ENCODE measurements at places on chromosomes 13 and 19.

- DNase-seq: no peak
Observed at GRCh38 chr19:36572593-36573019, 486 bp downstream of the ZNF529 start.

DNA sequence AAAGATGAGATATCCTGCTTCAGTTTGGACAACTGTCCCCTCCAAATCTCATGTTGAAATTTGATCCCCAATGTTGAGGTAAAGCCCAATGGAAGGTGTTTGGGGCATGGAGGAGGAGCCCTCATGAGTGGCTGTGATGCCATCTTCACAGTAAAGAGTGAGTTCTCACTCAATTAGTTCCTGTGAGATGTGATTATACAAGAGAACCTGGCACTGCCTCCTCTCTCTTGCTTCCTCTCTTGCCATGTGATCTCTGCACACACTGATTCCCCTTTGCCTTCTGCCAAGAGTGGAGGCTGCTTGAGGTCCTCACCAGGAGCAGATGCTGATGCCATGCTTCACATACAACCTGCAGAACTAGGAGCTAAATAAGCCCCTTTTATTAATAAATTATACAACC lies 86.9 kb downstream of the HSPH1 start:
- no peak for DNase-seq

GRCh38 chr19:51628153-51628939 lies 1.9 kb downstream of the SIGLEC5 start:
- DNase-seq: no peak

DNA sequence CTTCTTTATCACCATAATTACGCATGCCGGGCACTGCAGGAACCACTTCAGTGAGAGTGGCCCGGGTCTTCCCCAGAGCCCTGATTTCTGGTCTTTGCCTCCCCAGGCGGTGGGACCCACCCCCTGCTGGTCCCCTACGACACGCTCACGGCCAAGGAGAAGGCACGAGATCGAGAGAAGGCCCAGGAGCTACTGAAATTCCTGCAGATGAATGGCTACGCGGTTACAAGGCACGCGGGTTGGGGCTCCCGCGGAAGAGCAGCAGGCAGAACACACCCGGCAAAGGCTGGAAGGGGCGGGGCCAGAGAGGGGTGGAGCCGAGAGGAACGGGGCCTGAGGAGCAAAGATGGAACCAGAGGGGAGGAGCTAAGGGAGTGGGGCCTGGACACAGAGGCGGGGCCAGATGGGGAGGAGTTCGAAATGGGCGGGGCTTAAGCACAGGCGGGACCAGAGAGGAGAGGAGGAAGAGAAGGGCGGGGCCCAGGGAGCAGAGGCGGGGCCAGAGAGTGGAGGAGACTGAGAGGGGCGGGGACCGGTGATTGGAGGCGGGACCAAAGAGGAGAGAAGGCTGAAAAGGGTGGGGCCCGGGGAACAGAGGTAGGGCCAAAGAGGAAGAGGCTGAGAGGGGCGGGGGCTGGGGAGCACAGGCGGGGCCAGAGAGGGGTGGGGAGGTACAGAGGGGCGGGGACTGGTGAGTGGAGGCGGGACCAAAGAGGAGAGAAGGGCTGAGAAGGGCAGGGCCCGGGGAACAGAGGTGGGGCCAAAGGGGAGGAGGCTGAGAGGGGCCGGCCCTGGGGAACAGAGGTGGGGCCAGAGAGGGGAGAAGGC lies 73.4 kb downstream of the RYR1 start:
- DNase-seq: no peak

- DNase-seq: no peak
Observed at GRCh38 chr13:110420626-110421025, 113.5 kb downstream of the COL4A2 start.

DNA sequence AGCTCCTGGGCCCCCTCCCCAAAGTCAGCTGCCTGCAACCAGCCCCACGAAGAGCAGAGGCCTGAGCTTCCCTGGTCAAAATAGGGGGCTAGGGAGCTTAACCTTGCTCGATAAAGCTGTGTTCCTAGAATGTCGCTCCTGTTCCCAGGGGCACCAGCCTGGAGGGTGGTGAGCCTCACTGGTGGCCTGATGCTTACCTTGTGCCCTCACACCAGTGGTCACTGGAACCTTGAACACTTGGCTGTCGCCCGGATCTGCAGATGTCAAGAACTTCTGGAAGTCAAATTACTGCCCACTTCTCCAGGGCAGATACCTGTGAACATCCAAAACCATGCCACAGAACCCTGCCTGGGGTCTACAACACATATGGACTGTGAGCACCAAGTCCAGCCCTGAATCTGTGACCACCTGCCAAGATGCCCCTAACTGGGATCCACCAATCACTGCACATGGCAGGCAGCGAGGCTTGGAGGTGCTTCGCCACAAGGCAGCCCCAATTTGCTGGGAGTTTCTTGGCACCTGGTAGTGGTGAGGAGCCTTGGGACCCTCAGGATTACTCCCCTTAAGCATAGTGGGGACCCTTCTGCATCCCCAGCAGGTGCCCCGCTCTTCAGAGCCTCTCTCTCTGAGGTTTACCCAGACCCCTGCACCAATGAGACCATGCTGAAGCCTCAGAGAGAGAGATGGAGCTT lies 4.7 kb upstream of the CEACAM5 start:
- DNase-seq: no peak

- no peak for DNase-seq
Observed at GRCh38 chr13:34593658-34594057, 348.4 kb upstream of the NBEA start.

GRCh38 chr19:16433986-16434385 lies 37.8 kb downstream of the EPS15L1 start:
- DNase-seq: no peak

DNA sequence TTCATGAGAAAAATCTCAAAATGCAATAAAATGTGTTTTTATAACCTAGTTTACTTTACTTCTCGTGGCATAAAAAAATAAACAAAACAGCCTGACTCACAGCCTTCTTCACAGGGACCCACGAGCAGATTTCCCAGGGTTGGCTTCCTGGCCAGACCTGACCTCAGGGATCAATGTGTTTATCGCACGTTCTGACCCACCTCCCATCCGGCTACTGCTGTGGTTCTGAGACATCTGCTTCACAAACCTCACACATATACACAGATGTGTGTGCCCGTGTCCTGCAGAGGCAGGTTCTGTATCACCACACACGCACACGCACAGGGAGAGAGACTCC lies 118.3 kb downstream of the COL4A2 start:
- DNase-seq: no peak

DNA sequence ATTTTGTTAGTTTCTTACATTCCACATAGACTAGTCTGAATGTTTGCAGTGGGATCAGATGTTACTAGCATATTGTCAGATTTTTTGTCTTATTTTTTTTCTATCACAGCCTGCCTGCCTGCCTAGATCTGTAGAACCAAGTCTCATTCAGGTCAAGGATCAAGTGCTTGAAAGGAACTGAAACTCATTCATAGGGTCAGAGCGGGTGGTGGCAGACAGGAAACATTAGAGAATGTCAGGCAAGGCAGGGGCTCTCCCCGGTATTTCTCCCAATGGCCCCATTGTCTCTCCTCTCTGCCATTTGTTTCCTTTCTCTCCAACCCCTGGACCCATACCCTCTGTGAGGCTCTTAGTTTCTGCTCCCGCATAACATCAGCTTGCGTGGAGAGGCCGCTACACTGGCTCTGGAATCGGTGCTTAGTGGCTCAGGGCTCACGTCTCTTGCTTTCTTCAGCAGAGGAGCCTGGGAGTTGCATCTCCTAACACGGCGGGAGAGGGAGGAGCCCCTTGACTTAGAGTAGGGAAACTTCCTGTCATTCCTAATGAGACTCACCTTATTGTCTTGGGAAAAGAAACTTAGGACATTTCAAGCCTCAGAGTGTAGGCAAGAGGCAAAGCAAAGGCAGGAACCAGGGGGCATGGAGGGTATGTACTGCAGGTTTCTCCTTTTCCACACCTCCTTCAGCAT lies 35.6 kb upstream of the SPATA13 start:
- no peak for DNase-seq

DNA sequence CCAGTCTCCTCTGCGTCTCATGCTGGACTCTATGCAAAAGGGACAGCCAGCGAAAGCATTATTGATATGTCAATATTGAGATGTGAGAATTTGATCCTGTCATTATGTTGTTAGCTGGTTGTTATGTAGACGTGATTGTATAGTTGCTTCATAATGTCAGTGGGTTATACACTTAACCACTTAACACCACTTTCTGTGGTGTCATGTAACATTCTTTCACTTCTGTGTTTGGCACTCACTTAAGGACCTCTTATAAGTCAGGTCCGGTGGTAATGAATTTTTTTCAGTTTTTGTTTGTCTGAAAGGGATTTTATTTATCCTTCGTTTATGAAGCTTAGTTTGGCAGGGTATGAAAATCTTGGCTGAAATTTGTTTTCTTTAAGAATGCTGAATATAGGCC lies 7.1 kb upstream of the SIGLEC7 start:
- no peak for DNase-seq

DNA sequence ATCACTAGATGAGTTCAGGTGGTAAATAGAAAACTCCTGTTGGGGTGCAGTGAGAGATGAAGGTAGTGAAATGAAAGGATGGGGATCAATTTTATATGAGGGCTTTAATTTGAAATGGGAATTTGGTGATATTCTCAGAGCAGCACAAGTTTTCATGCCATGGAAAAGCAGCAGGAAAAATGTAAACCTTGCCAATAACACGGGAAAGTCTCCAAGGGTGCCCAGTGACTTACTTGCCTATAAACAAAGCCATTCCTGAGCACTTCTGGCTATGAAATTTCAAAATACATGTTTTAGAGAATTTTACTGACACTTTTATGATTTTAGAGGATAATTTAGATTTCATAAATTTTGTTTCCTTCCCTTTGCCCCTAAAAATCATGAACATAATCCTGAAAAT lies 16.4 kb upstream of the FLT3 start:
- no peak for DNase-seq

DNA sequence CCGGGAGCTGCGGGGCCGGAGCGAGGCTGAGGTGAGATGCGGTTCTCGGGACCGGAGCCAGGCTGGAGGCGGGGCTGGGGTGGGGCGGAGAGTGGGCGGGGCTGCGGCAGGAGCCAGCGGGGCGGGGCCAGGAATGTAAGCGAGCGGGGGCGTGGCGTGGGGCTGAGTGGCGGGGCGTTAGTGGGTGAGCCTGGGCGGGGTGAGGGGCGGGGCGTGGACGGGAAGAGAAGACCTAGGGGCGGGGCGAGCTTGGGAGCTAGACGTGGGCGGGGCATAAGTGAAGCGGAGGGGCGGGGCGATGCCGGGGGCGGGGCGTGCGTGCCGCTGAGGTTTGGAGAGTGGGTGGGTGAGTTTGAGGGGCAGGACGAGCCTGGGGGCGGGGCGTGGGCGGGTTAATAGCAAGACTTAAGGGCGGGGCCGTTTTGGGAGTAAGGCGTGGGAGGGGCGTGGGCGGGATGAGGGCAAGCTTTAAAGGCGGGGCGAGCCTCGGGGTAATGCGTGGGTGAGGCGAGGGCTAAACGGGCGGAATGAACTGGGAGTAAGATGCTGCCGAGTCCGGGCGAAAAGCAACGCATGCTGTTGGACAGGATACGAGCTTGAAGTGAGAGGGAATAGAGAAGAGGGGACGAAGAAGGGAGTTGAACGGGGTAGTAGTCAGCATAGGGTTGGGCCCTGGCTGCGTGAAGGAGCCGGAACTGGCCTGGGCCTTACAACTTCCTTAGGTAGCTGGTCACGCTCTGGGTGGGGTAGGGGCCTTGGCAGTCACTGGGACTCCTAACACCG lies 572 bp downstream of the SNAPC2 start:
- DNase-seq: no peak

GRCh38 chr19:10226376-10227025 lies 4.6 kb downstream of the S1PR2 start:
- DNase-seq: no peak

GRCh38 chr13:44064357-44064756 lies 184.7 kb downstream of the LACC1 start:
- no peak for DNase-seq

GRCh38 chr19:9700229-9700981 lies 25.5 kb upstream of the ZNF562 start:
- DNase-seq: no peak

- DNase-seq: no peak
Observed at GRCh38 chr13:46797501-46798237, 708 bp upstream of the ESD start.

GRCh38 chr19:23766951-23767350 lies 8.3 kb upstream of the ZNF681 start:
- DNase-seq: no peak

DNA sequence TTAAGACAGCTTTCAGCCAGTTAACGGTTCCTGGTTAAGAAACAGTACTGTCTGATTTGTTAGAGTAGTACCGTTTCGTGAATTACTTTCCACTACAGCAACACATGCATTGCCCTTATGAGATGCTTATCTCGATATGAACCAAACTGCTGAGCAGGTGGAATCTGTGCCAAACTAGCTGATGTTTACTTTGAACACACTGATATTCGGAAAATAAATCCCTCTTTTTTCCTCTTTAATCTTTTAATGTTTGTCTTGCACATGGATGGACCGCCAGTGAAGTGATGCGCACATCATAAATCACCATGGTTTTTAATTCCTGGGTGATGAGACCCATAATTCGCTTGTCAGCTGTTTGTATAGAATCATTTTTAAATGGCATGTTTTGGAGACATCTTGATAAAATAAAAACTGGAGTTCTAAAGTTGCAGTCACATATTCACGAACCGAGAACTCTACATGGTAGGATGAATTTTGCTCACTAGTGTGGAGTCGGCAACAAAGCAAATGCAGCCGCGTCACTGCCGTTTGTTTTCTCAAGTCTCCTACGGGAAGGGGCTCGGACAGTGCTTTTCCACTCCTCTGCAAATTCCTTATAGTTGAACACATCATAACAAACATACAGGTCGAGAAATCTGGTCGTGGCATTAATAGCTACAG lies 1.1 kb downstream of the GJA3 start:
- DNase-seq: no peak

DNA sequence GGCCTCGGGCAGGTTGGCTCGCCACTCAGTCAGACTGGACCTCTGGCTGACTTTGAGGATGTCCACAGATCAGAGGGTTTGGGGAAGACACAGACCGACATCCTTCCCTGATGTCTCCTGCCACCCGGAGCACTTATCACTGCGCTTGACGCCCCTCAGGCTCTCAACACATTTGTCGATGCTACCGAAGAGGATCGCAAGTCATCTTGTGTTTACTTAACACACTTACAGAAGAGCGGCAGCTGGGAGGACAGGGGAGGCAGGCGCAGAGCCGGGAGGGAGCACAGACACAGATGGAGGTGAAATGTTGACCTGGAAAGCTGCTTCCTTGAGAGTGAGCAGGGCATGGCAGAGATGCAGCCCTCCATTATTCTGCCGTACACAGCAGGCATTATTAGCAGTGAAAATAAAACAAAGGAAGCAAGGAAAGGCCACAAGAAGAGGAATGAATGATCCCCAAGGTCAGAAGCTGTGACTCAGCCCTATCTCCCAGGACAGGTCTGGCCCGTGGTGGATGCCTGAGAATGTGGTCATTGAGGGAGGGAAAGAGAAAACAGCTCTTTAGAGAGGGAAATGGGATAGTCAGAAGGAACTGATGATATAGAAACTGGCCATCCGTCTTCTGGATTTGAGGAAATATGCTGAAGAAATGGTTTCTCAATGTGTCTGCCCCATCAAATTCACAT lies 549.5 kb upstream of the ARGLU1 start:
- no peak for DNase-seq

Data from cortex of kidney (tissue), 1 donor.